Lung microvascular endothelial cell (primary cell): ENCODE measurements at places on chromosomes 16 and 17. TPM values are rescaled to one million over a fixed set of nuclear protein-coding genes. Genes with fewer than 3 reads are reported as not detected.

GRCh38 chr17:19270704-19271611 lies 33.8 kb downstream of the EPN2 start:
- peak; percentile 15 for DNase-seq

- DNase-seq = peak; percentile 17
Measured at GRCh38 chr17:57461082-57461481, 204.8 kb downstream of the MSI2 start.

DNA sequence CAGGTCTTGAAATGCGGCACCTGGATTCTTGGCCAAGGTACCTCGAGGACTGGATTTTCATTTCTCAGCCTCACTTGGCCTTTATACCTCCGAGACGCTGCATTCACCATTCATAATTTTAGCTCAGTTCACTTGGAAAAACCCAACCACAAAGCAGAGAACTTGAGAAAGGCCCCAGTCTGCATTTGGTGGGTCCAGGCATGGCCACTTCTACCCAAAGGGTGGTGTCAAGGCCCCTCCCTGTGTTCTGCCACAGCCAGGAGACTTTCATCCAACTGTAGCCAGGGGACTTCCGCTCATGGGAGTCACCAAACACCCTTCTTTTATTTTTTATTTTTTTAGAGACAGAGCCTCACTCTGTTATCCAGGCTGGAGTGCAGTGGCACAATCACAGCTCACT lies 14.7 kb upstream of the TVP23A start:
- no peak for DNase-seq

GRCh38 chr17:69236464-69236863 lies 7.8 kb upstream of the ABCA10 start:
- no peak for DNase-seq

GRCh38 chr17:56913353-56913866 lies 439 bp downstream of the TRIM25 start:
- peak; percentile 36 for DNase-seq

DNA sequence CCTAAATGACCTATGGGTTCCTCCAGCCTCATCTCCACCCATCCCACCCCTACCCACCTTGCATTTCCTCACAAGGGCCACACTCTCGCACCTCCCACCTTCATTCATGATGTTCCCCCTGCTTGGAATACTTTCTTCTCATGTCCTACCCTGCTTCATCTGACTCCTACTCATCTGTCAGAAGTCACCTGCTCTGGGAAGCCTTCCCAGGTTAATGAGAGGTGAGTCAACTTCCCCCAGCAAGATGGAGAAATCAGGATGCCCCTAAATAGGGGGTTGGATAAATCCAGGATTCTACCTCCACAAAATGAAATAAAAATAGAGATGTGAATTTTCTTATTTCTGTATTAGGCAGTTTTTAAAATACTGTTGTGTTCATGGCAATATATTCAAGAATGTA lies 51.0 kb upstream of the WSB1 start:
- DNase-seq = no peak

GRCh38 chr16:10162981-10163380 lies 19.2 kb downstream of the GRIN2A start:
- DNase-seq = no peak

DNA sequence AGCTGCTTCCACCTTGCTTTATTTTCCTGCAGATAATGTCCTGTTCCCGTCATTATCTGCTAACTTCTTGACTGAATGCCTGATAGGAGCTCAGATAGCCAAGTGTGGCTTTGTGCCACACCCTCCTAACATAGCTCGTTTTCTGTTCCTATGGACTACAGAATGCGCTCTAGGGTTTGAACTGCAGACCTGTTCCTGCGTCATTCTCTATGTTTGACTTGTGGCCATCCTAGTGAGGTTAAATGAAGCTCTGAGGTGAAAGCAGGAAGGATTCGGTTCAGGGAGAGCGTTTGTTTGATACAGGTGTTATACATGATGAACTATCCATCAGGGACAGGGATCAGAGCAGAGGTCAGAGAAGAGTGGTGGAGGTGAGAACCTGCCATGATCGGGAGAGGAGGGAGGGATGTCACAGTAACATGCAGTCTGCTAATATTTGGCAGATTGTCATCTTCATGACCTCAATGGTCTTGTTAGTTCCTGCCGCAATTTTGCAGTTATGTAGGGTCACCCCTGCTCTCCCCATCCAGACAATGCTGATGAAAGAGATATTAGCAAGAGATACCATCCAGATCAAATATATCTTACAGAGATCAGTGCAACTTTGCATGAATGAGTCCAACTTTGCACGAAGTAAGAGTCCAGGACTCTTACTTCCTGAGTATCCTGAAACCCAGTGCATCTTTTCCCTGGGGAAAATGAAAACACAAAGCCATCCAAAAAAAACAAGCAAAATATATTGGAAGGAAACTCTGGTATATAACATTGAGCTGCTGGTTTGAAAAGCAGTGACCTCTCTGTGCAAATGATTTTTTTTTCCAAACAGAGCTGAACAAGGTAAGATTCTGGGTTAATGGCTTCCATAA lies 32.8 kb downstream of the MPHOSPH6 start:
- peak; percentile 6 for DNase-seq

DNA sequence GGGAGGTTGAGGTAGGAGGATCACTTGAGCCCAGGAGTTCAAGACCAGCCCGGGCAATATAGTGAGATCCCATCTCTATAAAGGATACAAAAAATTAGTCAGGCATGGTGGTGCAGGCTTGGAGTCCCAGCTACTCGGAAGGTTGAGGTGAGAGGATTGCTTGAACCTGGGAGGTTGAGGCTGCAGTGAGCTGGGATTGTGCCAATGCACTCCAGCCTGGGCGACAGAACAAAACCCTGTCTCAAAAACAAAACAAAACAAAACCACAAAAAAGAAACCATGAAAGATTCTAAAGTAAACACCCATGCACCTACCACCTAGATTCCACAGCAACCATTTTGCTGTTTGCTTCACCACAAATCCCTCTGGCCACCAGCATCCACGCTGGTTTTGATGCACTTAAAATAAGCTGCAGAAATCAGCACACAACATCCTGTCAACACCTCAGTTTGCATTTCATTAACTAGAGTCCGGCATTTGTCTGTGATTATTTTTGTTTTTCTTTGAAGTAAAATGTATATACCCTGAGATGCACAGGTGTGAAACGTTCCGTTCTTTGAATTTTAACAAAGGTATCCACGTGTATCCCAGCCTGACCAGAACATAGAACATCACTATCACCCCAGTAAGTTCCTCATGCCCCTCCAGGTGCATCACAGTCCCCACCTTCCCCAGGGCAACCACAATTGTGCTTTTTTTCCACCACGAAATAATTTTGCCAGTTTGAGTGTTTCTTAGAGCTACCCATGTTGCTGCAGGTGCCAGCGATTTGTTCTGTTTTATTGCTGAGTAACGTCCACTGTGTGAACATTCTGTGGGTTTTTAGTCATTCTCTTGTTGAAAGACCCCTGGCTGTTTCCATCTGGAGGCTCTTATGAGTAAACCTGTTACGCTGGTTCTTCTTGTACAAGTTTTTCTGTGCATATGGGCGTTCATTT lies 191.5 kb downstream of the SEC14L1 start:
- no peak for DNase-seq

DNA sequence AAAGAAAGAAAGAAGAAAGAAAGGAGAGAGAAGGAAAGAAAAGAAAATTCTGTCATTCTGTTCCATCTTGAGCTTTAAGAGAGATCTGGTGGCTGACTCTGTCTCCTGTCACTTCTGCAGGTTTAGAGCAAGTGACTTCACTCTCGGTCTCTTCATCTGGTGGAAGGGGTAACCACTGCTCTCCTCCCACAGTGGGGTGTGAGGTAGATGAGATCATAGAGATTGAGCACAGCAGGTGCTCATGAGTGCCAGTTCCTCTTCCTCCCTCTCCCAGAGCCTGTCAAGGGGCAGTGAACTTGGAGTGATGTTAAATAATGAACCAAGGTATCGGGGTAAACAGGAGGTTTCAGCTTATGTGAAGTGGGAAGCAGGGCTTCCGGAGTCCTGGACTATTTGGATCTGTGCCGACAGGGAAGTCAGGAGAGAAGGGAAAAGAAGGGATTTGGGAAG lies 47.7 kb downstream of the BEAN1 start:
- DNase-seq = peak; percentile 61

DNA sequence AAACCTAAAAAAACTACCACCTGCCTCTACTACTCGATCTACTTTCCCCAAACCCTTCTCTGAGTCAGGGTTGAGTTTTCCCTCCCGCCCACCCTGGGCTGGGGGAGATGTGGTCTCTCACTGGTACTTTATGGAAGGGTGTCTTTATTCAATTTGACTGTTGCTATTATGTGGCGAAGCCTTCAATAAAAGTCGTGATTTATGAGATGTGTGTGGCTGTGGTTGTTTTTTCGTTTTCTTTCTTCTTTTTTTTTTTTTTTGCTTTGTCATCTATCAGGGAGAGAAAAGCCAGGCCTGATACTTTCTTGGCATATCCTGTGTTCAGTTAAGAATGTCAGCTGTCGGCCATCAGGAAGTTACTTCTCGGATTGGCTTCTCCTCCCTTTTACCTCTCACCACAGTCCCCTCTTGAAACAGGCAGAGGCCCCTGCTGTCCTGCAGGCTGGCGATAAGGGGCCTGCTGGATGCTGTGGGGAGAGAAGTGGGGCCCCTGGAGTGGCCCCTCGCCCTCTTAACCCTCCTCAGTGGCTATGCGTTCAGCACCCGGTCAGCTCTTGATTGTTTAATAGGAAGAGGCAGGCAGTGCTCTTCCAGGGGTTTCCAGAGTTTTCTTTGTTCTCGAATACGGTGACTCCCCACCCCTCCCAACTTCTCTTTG lies 123.0 kb downstream of the MSI2 start:
- no peak for DNase-seq

- DNase-seq = no peak
Measured at GRCh38 chr16:12944300-12944699, 42.9 kb downstream of the SHISA9 start.

DNA sequence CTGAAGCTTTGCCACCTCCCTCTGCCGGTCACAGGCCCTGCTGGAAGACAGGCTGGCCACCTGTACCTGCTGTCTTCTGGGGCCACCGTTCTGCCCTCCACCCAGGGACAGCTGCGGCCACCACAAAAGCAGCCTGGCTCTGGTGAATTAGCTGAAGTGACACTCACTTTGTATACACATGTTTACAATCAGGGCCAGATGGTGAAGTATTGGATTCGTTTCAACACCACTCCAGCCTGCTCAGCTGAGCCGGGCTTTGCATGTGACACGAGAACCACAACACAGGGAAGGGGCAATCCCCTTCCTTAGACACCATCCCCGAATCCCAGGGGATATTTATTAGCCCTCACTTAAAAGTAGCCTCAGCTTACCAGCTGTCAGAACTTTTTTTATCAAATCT lies 191.5 kb upstream of the RPL38 start:
- DNase-seq = no peak

GRCh38 chr16:978403-978802 lies 3.2 kb upstream of the SOX8 start:
- DNase-seq = no peak

DNA sequence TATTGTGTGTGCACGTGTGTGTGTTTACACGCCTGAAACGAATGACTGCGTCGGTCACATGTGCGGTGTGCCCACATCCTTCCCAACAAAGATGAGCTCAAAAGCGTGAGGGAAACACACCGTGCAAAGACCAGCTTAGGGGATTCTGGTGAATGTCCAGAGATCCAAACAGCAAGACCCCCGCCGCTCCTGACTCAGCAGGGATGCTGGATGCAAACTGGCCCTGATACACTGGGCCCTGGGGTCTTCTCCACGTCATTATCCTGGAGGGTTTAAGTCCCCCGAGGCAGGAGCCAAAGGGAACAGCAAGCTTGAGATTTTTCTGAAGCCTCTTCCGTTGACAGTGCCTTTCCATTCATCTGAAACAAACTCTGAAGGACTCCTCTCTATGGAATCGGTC lies 59.2 kb downstream of the TBC1D16 start:
- DNase-seq = no peak

DNA sequence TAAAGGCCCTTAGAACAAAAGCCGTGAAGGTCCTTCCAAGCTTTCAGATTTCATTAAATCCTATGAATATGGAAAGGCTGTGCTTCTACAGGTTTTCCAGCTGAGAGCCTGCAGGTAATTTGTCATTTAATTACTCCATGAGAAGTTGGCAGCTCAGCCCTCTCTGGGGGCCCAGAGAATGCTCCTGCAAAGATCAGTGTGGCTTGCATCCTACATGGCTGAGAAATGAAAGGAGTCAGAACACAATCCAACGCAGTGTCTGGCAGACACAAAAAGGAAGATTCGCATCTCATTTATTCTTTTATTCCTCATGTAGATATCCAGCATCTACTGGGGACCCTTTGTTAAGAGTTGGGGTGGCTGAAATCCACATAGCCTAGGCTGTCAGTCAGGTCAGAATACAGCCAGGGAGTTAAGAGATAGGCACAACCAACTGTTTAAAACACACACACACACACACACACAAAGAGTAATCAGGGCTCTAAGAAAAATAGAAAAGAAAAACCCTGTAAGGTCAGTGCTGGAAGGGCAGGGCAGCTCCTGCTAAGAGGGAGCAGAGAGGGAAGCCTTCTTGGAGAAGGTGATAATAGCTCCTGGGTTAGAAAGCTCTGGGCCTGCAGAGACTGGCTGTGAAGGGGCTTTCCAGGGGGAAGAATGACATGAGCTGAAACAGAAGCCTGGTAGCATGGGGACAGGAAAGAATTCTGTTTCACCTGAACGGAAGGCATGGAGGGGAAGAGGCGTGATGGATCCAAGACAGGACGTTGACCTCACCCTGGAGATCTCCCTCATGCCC lies 46.9 kb upstream of the WSCD1 start:
- no peak for DNase-seq

GRCh38 chr16:62965831-62966230 lies 929.6 kb upstream of the CDH8 start:
- DNase-seq = no peak

DNA sequence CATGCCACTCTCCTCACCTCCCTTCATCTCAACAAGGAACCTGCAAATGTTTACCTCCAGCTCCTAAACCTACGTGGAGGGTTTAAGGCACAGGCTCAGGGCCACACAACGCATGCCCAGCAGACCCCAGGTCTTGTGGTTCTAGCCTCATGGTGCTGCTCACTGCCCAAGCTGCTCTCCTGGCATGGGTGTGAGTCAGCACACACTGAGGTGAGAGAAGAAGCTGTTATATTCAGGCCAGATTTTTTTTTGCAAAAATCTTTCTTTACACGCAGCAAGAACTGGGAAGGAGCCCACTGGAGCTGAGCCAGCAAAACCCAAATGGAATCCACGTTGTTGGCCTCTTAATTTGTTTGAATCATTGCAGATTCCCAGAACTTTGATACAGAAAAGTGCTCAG lies 5.5 kb upstream of the C16orf96 start:
- DNase-seq = no peak

- DNase-seq = no peak
Measured at GRCh38 chr16:75476817-75477216, 12.3 kb upstream of the TMEM170A start.

Gene C17orf78
- not detected in 2 replicates for total RNA-seq

Gene MAF
- total RNA-seq = 23.8 and 70.0 TPM in 2 replicates

Gene HNF1B
- total RNA-seq = not detected in 2 replicates

Gene VAT1L
- total RNA-seq = 0.20 and 3.3 TPM in 2 replicates

Gene CES3
- total RNA-seq = under 0.01 TPM in 1 of 2 replicates, not detected in the other

Gene KDM6B
- 1.3 and 1.8 TPM in 2 replicates for total RNA-seq

Gene ESRP2
- 0.44 and 1.6 TPM in 2 replicates for total RNA-seq

Gene TMC5
- total RNA-seq = not detected in 2 replicates

Gene PIK3R5
- total RNA-seq = not detected in 2 replicates

Gene TP53TG3
- not detected in 2 replicates for total RNA-seq

Gene LRRC37B
- total RNA-seq = 3.1 and 8.3 TPM in 2 replicates

Gene EXOC3L1
- 33.8 and 48.0 TPM in 2 replicates for total RNA-seq

Gene WNT9B
- not detected in 2 replicates for total RNA-seq
